Activated CD4-positive, alpha-beta T cell treated with anti-CD3 and anti-CD28 coated beads, Interleukin-2, amount 10 ng/mL, durations not matched to agents 7 days and 5 days (primary cell): ENCODE measurements at places on chromosomes 7 and 10. TPM values are rescaled to one million over a fixed set of nuclear protein-coding genes. Genes with fewer than 3 reads are reported as not detected.

Gene TSPAN12
- total RNA-seq = not detected

Gene RBP3
- total RNA-seq = not detected

Gene MICALL2
- total RNA-seq = 2.1 TPM

Gene PTN
- total RNA-seq = not detected

Gene CYP26A1
- not detected for total RNA-seq

Gene SPACDR
- 4.1 TPM for total RNA-seq

Gene KCNMA1
- not detected for total RNA-seq

Gene OR6V1
- total RNA-seq = not detected

Gene TMEM213
- not detected for total RNA-seq

- H3K27me3 ChIP-seq = no peaks in the 10 kb centered on the region
- no peak overlapping the region for H3K4me3 ChIP-seq
- DNase-seq = no peak
Observed at GRCh38 chr7:33494474-33494873, 365.1 kb downstream of the BBS9 start.

DNA sequence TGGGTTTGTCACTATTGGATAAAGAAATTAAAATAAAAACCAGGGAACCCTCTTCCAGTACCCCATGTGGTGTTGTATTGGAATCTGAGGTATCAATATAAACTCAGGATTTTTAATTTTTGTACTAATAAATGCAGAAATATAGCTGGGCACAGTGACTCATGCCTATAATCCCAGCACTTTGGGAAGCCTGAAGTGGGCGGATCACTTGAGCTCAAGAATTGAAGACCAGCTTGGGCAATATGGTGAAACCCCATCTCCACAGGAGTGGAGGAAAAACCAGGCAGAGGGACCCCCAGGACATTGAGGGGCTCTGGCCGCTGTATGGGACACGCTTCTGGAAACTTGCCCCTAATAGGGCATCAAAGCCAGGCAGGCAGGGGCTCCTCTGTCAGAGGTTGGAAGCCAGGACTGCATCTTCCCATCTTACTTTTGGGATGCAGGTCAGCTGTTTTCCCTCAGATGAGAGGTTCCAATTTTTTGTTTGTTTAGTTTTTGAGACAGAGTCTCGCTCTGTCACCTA lies 11.1 kb downstream of the ADIRF start:
- H3K27ac ChIP-seq = no peak overlapping the region
- no peak overlapping the region for H3K4me3 ChIP-seq
- no peak for DNase-seq
- H3K27me3 ChIP-seq = peaks cover 11% of the 10 kb centered on the region
- no peaks in the 10 kb centered on the region for H3K36me3 ChIP-seq
- H3K4me1 ChIP-seq = no peaks in the 10 kb centered on the region

DNA sequence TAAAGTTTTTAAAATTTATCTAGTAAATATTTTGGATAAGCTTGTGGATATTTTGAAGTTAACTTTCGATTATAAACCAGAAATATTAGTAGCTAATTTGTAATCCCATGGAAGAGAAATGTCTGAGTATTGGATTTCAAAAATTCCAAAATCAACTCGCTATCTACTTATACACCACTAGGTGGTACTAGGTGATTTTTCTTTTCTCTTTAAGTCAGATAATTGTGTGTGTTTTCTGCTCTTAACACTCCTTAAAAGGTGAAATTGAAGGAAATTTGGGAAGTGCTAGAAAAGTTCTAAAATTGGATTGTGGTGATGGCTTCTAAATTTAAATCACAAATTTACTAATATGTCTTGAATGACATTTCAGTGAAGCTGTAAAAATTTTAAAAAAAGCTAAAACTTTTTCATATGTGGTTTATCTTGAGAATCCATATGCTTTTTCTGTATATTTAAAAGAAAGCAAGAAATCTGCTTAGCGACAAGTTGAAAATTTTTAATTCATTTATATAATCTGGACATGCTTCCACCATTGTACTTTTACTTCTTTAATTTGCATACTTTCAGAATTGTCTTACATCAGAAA lies 90.2 kb downstream of the IPMK start:
- H3K4me3 ChIP-seq = no peak overlapping the region
- no peak overlapping the region for H3K27ac ChIP-seq
- DNase-seq = no peak
- H3K36me3 ChIP-seq = no peaks in the 10 kb centered on the region
- H3K4me1 ChIP-seq = no peaks in the 10 kb centered on the region

DNA sequence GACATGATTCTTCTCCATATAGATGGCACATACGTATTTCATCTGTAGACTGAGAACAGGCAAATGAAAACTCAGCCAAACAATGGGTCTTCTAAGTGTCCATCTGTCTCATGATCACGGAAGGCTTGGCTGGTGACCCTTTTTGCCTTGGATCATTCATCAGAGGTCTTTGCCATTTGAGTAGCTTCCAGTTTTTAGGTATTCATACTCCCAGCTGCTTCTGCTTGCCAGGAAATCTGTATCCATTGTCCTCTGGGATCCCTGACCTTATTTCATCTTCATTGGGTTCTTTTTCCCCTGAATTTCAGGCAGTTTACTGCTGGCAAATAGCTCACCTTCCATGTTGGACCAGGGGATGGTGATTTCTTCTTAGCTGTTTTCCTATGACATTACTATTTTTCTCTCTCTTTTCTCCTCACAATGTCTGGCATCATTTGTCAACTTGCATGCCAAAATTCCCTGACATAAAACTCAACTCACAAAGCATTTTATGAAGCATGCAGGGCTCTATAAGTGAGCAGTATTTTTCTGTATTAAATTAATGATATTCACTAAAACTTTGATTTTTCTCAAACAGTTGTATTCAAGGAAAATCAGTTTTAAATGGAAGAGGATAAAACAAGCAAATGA lies 241.2 kb downstream of the DNAJB9 start:
- H3K27me3 ChIP-seq = no peaks in the 10 kb centered on the region
- no peak overlapping the region for H3K27ac ChIP-seq
- H3K4me1 ChIP-seq = no peaks in the 10 kb centered on the region
- no peaks in the 10 kb centered on the region for H3K36me3 ChIP-seq
- no peak overlapping the region for H3K4me3 ChIP-seq

DNA sequence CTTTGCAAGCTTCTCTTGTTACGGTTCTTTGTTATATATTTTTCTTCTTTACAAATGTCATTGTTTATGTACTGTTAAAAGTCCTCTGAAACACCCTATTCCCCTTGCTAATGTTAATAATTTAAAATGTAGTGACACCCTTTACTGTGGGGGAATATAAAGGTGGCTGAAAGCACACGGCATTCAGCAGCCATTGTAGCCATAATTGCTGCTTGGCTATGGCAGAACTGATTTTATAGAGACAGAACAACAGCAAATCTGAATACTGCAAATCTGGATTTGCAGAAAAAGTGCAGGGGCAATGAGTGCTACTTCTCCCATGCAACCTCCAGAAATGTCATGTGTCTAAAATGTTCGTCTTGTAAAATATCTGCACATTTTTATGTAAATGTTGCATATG lies 3.7 kb upstream of the WASL start:
- no peak overlapping the region for H3K27ac ChIP-seq
- no peak overlapping the region for H3K4me3 ChIP-seq
- no peak for DNase-seq
- H3K36me3 ChIP-seq = peaks cover 4% of the 10 kb centered on the region
- peaks cover 22% of the 10 kb centered on the region for H3K4me1 ChIP-seq

GRCh38 chr7:75690121-75690523 lies 48.6 kb downstream of the HIP1 start:
- peaks cover 5% of the 10 kb centered on the region for H3K27me3 ChIP-seq
- no peak overlapping the region for H3K4me3 ChIP-seq
- no peaks in the 10 kb centered on the region for H3K36me3 ChIP-seq
- no peaks in the 10 kb centered on the region for H3K4me1 ChIP-seq

GRCh38 chr7:36916116-36916515 lies 191.8 kb upstream of the AOAH start:
- no peak for DNase-seq
- no peak overlapping the region for H3K27ac ChIP-seq
- H3K4me1 ChIP-seq = no peaks in the 10 kb centered on the region
- H3K4me3 ChIP-seq = no peak overlapping the region
- H3K36me3 ChIP-seq = peaks cover 29% of the 10 kb centered on the region

GRCh38 chr7:69961436-69961835 lies 363.2 kb downstream of the AUTS2 start:
- peaks cover 2% of the 10 kb centered on the region for H3K27me3 ChIP-seq
- H3K27ac ChIP-seq = no peak overlapping the region
- H3K36me3 ChIP-seq = no peaks in the 10 kb centered on the region
- DNase-seq = no peak

- H3K4me1 ChIP-seq = no peaks in the 10 kb centered on the region
- H3K27me3 ChIP-seq = peaks cover 18% of the 10 kb centered on the region
- no peak overlapping the region for H3K4me3 ChIP-seq
Observed at GRCh38 chr10:6843481-6843881, 263.4 kb upstream of the PRKCQ start.

GRCh38 chr10:48623607-48624132 lies 18.8 kb upstream of the ARHGAP22 start:
- no peaks in the 10 kb centered on the region for H3K36me3 ChIP-seq
- no peak for DNase-seq
- no peak overlapping the region for H3K27ac ChIP-seq
- H3K4me3 ChIP-seq = no peak overlapping the region

DNA sequence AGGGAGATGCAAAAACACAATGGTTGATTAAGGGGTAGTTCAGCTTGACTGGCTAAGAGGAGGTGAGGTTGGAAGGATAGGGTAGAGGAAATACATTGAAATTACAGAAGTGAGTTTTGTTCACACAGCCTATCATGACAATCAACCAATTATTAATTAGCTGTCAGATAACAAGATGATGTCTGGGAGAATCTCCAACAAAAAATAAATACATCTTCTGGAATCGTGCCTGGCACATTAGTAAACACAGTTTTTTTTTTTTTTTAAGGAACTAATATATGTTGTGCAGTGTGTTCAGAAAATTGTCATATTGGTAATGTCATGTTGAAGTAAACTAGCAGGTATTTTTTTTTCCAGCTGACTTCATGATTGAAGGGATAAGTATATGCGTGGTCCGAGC lies 171.8 kb downstream of the VTI1A start:
- no peak for DNase-seq
- H3K27ac ChIP-seq = no peak overlapping the region
- H3K36me3 ChIP-seq = peaks cover 4% of the 10 kb centered on the region
- no peak overlapping the region for H3K4me3 ChIP-seq
- no peaks in the 10 kb centered on the region for H3K27me3 ChIP-seq
- no peaks in the 10 kb centered on the region for H3K4me1 ChIP-seq
